Activated CD8-positive, alpha-beta T cell treated with anti-CD3 and anti-CD28 coated beads, Interleukin-2, amount 10 ng/mL, durations not matched to agents 7 days and 5 days (primary cell): ENCODE measurements at places on chromosomes 3 and 15. TPM values are rescaled to one million over a fixed set of nuclear protein-coding genes. Genes with fewer than 3 reads are reported as not detected.

DNA sequence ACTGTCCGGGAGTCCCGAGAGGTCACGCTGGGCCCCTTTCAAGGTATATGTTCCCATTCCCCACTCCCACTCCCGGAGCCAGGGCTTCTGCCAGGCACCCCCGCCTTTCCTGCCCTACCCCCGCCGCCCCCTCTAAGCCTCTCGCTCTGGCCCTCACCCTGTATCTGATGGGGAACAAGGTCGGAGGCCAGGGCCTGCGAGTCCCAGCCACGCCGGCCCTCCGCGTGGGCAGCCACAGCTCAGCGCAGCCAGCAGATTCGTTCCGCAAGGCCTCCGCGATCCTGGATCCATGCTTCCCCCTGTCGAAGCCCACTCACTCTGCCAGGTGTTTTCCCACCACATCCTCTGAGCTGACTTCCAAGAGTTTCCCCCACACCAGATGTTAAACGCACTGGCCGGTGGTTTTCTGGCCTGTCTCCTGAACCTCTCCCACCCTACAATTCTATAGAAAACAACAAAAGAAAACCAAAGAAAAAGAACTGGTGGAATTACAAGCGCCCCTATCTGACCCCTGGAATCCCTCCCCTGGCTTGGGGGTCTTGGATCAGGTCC is 303.7 kb downstream of the NTRK3 start:
- no peak overlapping the region for H3K4me3 ChIP-seq
- DNase-seq: no peak
- no peaks in the 10 kb centered on the region for H3K27me3 ChIP-seq
- no peak overlapping the region for H3K27ac ChIP-seq
- H3K36me3 ChIP-seq: no peaks in the 10 kb centered on the region
- no peaks in the 10 kb centered on the region for H3K4me1 ChIP-seq

Gene APOD
- not detected for total RNA-seq

- DNase-seq: peak; percentile 59
- H3K4me3 ChIP-seq: peak overlapping the region; percentile 91
- peaks cover 16% of the 10 kb centered on the region for H3K27me3 ChIP-seq
Measured at GRCh38 chr3:50226888-50227389, 9.1 kb upstream of the GNAI2 start.

GRCh38 chr3:97719156-97719821 is 45.3 kb upstream of the ARL6 start:
- peak; percentile 74 for DNase-seq
- H3K4me3 ChIP-seq: no peak overlapping the region
- H3K27ac ChIP-seq: no peak overlapping the region
- H3K27me3 ChIP-seq: peaks cover 13% of the 10 kb centered on the region
- no peaks in the 10 kb centered on the region for H3K36me3 ChIP-seq

DNA sequence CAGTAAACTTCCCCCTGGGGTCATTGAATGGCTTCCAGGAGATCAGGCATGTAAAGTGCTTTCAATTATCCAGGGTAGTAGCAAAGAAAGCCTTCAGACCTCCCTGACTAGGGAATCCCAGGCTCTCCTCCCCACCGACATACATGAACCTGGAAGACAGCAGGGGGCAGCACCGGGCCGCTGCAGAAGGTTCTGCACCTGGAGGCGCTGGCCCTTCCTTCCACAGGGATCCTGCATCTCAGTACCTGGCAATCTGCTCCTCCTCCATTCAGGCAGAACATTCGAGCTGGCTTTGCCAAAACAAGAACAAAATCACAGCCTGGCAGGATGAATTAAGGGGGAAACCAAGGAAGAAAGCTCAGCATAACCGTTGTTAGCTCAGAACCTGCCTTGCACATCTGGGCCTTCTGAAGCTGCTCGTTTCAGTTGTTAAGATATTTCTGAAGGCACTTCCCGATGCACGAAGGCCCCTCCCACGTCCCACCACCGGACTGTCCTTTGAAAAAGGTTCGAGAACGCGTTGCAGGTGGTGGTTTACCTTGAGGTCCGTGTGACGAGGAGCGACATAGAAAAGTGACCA is 237.7 kb downstream of the SLCO3A1 start:
- no peaks in the 10 kb centered on the region for H3K27me3 ChIP-seq
- no peak overlapping the region for H3K4me3 ChIP-seq
- DNase-seq: no peak
- peaks cover 13% of the 10 kb centered on the region for H3K36me3 ChIP-seq
- peaks cover 24% of the 10 kb centered on the region for H3K4me1 ChIP-seq

Gene KBTBD12
- total RNA-seq: not detected
